ENCODE measurements at places on chromosomes 12 and 14.
A peak's percentile ranks its signal among the peaks of the same experiment; 100 is the strongest.

DNA sequence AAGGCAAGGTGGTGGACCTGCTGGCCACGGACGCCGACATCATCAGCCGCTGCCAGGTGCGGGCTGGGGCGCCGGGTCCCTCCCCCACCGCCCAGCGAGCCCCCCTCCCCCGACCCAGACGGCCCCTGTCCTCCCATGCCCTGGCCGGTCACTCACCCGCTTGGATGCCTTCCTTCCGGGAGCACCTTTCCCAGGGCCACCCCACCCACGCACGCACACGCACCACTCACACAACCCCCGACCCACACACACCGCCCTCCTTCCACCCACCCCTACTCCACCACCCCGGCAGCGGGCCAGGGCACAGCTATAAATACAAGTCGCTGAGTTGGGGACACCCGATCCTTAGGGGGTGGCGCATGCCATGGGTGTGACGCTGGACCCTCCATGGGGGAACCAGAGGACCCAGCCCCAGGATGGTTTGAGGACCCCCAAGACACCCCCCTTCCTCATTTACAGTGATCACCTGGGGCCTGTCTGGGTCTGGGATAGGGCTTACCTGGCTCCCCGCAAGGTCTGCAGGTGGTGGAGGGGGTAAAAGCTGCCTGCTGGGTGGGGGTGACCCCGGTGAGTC lies 465 bp downstream of the ADSS1 start:
- peak; percentile 46 for DNase-seq

DNA sequence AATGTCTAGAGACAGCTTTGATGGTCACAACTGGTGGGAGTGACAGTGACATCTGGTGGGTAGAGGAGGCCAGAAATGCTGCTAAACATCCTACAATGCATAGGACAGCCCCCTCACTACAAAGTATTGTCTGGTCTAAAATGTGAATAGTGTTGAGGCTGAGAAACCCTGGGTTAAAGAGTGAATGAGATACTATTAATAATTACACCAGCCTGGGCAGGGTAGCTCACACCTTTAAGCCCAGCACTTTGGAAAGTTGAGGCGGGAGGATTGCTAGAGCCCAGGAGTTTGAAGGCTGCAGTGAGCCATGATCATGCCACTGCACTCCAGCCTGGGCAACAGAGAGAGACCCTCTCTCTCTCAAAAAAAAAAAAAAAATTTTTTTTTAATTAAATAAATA lies 11.1 kb downstream of the SVOP start:
- DNase-seq: no peak

- DNase-seq: no peak
Measured at GRCh38 chr14:89866458-89866857, 88.1 kb downstream of the EFCAB11 start.

- DNase-seq: no peak
Measured at GRCh38 chr14:68650404-68650994, 142.4 kb downstream of the ZFP36L1 start.

- DNase-seq: no peak
Measured at GRCh38 chr12:130423991-130424857, 86.5 kb downstream of the PIWIL1 start.

GRCh38 chr12:56330936-56331490 lies 2.8 kb downstream of the PAN2 start:
- peak; percentile 56 for DNase-seq

GRCh38 chr12:64943686-64944085 lies 119.2 kb downstream of the TBC1D30 start:
- no peak for DNase-seq

- DNase-seq: no peak
Measured at GRCh38 chr12:19963972-19964371, 404.4 kb upstream of the PDE3A start.

- no peak for DNase-seq
Measured at GRCh38 chr12:8145754-8146441, 10.9 kb upstream of the ZNF705A start.

DNA sequence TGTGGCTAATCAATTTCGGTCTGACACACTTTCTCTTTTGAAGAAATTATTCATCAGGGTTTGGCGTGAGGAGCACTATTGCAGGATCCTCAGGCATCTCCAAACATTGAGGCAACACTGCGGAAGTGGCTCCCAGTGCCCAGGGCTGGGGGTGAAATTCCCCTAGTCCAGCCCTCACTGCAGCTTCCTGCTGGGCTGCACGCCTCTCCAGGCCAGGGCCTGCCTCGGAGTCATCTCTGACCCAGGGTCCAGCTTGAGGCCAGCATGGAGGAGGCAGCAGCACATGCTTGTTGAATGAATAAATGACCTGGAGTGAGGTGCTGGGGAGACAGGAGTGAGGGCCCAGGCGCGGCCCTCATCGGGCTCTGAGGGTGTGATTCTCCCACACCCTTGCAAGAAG lies 36.0 kb upstream of the TDRD9 start:
- DNase-seq: no peak

DNA sequence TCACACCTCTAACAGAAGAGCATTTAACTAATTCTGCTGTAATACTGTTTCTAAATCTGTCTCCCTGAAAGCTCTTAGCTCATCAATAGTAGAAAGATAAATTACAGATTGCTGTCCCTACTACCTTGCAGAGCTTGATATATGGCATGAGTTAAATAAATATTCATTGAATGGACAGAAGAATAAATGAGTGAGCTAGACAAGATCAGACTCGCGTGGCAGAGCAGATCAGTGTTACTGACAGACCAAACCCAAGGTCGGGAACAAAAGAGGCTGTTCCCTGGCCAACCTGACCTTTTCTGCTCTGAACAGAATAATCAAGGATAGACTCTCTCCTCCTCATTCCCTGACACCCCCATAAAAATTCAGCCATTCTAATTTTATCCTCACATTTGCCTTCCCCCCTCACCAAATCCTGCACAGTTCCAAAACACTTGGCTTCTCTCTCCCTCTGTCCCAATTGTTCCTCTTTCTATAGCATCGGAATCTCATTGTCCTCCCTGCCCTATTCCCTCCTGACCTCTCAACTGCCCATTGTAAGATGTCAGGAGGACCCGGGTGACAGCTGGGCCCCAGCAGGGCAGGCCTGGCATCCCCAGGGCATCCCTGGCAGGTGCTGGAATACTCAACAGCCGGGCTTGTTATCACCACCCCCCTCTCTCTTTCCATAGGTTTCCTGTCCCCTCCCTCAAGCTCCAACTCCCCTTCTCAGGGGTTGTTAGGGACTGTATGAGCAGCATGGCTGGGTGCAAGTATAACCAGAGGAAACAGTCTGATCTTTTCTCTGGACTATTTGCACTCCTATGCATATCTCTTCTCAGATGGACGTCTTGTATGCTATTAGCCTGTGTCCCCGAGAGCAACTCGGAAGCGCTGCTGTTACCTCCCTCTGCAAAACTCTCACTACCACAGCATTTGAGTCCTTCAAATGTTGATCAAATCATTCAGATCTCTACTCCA lies 19.9 kb downstream of the NEUROD4 start:
- no peak for DNase-seq

- no peak for DNase-seq
Measured at GRCh38 chr14:47442211-47442610, 233.2 kb downstream of the MDGA2 start.

GRCh38 chr14:90153429-90153828 lies 91.6 kb downstream of the KCNK13 start:
- no peak for DNase-seq

DNA sequence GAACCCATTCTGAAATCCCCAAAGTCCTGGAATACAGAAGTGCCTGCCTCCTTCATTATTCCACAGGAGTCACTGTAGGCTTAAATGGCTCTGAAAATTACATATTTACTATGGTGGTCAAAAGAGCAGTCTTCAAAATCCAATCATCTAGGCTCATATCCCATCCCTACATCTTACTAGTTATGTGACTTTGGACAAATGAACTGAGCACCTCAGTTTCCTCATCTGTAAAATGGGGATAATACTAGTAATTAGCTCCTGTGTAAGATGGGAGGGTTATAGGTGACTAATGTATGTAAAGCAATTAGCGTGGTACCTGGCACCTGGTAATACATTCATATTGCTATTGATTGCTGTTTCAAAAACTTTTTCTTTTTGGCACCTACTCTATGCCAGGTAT lies 243.6 kb downstream of the CHST11 start:
- no peak for DNase-seq

- DNase-seq: no peak
Measured at GRCh38 chr12:4566474-4566873, 4.5 kb downstream of the DYRK4 start.

DNA sequence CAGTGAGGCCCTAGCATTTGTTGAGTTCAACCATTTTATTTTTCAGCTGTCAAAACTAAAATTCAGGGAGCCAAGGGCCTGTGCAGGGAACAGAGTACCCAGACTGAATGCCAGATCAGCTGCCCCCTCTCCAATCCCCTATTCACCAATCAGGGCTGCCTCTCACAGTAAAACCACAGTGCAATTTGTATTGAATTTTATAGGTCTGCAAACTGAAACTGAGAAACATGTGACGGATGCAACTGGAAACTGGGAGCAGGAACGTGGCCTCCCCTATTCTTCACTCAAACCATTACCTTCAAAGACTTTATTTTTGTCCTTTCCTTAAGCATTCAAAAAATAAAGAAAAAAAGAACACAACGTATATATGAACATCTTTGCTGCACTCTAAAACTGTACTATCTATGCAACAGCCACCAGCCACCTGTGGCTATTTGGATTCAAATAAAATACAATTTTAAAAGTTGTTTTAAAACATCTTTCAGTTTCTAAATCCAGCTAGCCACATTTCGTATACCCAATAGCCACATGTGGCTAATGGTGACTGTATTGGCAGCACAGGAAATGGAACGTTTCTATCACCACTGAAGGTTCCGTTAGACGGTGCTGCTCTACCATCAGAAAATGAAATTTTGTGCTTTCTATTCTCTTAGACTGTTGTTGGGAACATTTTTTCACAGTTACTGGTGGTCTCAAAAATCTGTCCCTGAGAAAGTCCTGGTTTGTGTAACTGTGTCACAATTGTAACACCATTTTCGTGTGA lies 371.3 kb upstream of the FAR2 start:
- DNase-seq: no peak

DNA sequence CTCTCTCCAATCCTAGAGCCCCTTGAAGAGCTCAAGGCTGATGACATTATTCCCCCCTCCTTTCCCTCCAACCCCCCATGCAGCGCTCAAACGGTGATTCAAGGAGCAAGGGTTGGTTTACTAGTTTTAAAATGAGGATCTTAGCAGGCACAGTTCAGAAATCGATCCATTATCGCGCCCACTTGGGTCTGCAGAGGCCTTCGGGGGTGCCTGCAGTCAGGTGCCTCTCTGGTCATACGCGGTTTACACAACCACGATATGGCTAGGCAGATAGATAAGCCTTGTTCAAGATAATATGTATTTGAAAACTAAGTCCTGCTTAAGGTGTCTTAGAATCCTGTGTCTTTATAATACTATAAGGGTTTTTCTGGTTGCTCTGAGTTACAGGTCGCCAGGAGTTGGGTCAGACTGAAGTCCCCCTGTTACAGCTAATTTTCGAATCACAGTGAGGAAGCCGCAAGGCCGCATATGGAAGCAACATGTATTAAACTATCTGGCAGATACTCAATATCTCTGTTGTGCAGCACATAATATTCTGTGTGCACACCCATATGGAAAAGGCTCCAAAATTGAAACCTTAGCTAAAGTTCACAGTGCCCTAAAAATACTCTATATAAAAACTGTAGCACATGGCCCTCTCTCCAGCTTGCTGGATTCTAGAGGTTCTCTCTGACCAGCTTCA lies 10.0 kb downstream of the BHLHE41 start:
- DNase-seq: no peak

- DNase-seq: no peak
Measured at GRCh38 chr14:55062517-55063351, 11.3 kb downstream of the MAPK1IP1L start.

DNA sequence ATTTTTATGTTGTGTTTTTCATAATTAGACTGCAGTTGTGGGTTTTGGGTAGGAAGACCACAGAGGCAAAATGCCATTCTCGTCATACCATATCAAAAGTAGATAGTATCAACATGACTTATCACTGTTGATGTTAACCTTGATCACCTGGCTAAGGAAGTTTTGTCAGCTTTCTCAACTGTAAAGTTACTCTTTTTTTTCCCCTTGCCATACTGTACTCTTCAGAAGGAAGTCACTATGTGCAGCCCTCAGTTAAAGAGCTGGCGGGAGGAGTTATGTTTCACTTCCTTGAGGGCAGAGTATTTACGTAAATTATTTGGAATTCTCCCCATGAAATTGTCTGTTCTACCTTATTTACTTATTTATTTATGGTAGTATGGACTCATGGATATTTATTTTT lies 78.7 kb downstream of the PRORP start:
- no peak for DNase-seq

- DNase-seq: no peak
Measured at GRCh38 chr12:76901628-76902380, 23.0 kb upstream of the CSRP2 start.

GRCh38 chr12:52518574-52519386 lies 1.4 kb downstream of the KRT5 start:
- no peak for DNase-seq

- no peak for DNase-seq
Measured at GRCh38 chr12:11836282-11837151, 187.0 kb downstream of the ETV6 start.

DNA sequence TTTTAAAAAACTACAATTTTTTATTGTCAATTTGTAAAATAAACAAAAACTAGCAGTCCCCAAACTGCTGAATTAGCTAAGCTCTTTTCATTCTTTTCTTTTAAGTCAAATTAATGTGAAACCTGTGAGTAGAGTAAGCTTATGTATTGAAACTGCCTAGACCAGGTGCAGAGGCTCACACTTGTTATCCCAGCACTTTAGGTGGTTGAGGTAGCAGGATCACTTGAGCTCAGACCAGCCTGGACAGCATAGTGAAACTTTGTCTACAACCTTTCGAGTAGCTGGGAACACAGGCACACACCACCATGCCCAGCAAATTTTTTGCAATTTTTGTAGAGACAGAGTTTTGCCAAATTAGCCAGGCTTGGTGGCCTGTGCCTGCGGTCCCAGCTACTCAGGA lies 26.4 kb downstream of the SCFD1 start:
- DNase-seq: no peak

- DNase-seq: peak; percentile 76
Measured at GRCh38 chr14:106843951-106844483, 1317.6 kb downstream of the TMEM121 start.

DNA sequence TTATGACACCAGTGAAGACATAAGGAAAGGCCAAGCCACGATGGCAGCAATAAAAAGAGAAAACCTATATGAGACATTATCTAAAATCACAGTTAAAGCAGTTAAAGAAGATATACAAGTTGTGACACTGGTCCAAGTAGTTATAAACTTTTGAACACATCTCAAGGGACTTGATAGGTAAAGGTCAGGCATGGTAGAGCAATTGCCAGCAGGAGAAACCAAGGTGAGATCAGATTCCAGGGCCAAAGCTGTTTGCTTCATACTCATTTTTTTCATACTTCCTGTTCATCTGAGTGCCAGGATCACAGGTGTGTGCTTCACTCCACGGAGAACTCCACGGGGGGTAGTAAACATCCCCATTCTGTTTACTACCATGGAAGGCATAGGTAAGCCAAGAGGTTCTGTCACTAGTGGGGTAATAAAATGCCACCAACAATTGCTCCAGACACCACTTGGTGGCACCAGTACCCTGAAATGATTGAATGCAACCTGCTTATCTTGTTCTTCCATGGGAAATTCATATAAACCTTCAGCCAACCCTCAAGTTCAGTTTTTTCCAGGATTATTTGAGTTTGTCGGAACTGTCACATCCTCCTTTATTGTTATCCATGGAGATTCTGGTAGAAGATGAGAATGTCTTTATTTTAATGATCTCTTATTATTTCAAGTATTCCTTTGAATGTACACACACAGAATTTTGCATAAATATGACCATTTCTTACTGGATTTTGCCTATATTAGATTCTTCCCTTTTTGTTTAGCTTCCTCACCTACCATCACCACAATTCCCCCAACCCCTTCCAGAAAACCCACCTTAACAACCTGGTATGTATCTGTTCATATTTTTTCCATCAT lies 59.2 kb upstream of the TSPAN8 start:
- peak; percentile 78 for DNase-seq

Data from small intestine (tissue), 16 donors.